ENCODE measurements at places on chromosomes 12 and 14.

- no peak for DNase-seq
Measured at GRCh38 chr14:33661101-33661500, 289.8 kb downstream of the EGLN3 start.

GRCh38 chr12:94643606-94644005, 6.8 kb downstream of the TMCC3 start:
- DNase-seq: no peak

DNA sequence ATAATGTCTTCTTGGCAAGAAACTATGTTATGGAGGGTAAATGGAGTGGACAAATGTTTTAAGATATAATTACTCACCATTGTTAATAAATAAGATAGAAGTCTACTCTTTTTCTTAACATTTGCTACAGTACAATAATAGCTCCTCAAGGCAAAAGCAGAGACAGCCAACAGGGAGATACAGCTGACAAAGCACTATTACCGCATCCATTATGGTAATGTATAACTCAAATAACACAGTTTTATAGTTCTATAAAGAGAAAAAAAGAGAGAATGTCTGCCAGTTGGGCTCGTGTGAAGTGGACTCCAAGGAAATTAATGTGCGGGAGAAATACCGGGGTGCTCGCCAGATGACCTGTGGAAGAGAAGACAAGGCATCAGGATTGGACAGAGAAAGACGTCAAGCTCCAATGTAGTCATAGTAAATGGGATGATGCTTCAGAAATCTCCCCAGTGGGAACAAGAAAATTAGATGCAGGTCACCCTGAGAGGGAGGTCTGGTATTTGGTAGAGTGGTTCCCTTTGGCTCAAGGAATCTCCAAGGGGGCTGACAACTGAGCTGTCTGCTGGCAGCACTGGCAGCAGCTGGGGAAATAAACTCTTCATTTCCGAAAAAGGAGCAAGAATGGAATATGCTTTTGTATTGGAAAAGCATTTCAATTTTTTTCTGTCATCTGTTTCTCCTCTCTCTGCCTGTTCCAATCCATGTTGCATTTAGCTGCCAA, 343.9 kb downstream of the LRFN5 start:
- DNase-seq: no peak

DNA sequence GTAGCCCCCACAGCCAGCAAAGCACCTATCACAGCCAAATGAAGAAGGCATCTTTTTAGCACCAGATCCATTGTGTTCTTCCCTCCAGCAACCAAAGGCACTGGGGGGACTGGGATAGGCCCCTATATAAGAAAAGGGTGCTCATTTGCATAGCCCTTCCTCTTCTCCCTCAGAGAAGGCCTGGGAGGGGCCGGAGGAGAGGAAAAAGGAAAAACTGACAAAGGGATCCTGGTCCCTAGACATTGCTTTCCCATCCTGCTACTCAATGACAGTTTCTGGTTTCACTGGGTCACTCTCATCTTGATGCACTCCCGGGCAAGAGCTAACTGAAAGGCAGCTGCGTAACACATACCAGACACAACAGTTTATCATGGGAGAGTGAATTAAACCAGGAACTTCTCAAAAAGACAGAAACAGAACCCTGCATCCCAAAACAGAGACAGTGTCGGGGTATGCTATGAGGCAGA, at the start of gene PMEL:
Gene PMEL (minus strand): TSS at position 102 of the 467 bp plus-strand sequence. CDS start 31 bp downstream, at position 71.
- no peak for DNase-seq

GRCh38 chr12:56679883-56680575, 8.1 kb downstream of the PTGES3 start:
- no peak for DNase-seq

- no peak for DNase-seq
Measured at GRCh38 chr12:57086493-57087009, 2.4 kb upstream of the NAB2 start.

DNA sequence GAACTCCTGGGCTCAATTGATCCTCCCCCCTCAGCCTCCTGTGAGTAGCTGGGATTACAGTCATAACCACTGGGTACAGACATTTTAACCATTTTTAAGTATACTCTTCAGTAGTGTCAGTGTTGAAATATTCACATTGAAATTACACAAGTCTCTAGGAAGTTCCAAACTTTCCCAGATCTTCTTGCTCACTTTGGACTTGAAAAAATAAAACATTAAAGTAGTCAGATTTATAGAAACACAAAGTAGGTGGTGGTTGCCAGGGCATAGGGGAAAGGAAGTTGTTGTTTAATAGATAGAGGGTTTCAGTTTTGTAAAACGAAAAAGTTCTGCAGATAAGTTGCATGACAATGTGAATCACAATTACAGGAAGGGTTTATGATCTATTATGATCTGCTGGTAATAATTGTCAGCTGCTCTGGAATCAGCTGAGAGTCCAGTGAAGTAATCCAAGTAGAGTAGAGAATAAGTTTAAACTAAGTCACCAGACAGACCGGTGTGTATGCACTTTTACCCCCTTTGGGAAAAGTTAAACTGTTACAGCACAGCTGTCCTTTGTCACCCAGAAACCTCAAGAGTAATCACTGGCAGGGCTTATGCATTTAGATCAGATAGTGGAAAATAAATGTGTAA, 27.4 kb downstream of the PCNX1 start:
- no peak for DNase-seq

- no peak for DNase-seq
Measured at GRCh38 chr12:104216521-104216924, 944 bp downstream of the TXNRD1 start.

DNA sequence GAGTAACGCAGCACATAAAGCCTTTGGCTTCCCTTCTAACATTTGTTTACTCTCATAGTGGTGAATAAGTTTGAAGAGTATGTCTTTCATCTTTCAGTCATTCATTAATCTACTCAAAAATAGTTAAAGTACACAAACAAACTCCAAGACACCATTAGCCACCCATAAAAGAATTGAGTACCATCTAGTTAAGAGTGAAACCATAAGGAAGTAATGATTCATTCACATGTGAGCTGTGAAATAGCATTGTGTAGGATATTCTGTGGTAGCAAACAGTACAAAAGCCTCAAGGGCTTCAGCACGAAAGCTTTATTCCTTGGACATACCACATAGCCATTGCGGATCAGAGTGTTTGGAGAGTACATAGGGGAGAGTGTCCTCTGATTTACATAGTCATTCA, 13.9 kb downstream of the SYT1 start:
- no peak for DNase-seq

DNA sequence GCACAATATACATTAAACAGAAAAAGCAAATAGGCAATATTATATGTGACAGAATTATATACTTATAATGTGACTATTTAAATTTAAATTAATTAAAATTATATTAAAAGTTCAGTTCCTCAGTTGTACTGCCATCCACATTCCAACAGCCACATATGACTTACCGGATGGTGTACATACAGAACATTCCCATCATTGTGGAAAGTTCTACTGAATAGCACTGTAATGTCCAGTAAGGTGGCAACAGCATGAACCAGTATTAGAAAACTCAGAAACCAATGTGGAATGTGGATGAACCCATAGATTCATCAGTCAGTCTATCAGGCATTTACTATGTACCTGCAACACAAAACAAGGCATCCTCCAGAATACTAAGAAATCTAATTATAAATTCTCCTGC, 12.4 kb downstream of the ATG14 start:
- no peak for DNase-seq

DNA sequence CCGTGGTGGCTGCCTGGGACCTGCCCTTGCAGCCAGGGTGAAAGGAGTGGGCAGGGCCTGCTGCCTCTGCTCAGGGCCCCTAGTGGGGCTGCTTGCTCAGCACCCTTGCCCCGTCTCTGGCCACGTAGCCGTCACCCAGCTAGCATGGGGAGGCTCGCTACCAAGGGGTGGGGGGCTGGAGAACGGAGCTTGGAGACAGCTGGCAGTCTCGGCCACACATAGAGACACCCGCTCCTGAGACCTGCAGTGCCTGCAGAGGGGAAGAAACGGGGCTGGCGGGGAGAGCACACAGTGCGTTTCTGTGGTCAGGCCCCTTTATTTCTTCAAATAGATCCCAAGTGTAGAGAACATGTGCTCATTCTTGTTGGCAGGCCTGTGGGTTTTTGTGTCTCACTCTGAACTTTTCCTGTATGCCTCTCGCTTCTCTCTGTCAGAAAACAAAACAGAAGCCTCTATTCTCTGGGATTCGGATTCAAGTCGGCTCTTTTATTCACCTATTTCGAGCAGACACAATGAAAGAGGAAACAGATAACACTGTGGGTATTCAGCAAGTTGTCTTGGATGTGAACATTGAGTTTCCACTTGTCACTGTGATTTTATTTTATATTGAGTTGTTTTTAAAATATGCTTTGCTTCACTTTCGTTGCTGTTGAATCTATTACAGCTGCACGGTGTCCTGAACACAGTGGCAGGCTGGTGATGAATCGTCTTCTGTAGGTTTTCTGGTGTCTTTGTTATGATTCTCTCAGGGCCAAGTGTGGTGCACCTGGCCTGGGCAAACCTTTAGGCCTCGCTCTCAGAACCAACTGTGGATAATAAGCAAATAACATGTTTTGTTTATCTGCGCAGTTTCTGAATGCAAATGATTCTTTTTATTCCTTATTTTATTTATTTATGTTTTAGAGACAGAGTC, 26.5 kb downstream of the PACS2 start:
- DNase-seq: no peak

DNA sequence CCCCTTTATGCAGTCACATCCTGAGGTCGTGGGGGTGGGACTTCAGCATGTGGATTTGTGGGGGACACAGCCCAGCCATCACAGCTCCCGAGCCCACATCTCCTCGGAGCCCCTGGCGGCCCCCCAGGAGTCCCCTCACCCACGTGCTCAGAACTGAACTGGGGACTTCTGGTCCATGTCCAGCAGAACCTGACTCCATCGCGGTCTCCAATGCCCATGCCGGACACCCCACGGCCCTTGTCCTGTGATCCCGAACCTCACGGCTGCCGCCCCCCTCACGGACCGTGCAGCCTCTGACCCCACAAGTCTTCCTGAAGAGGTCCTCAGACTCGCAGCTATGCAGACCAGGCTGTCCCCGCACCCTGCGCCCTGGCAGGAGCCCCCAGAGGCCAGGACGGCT, 13.5 kb upstream of the FBRSL1 start:
- no peak for DNase-seq

- no peak for DNase-seq
Measured at GRCh38 chr12:14694970-14695369, 1.4 kb downstream of the GUCY2C start.

GRCh38 chr14:96176811-96177211, 27.8 kb upstream of the BDKRB2 start:
- DNase-seq: no peak

GRCh38 chr12:29611906-29612305, 114.4 kb upstream of the OVCH1 start:
- no peak for DNase-seq

GRCh38 chr12:22993609-22994315, 368.8 kb downstream of the ETNK1 start:
- no peak for DNase-seq

DNA sequence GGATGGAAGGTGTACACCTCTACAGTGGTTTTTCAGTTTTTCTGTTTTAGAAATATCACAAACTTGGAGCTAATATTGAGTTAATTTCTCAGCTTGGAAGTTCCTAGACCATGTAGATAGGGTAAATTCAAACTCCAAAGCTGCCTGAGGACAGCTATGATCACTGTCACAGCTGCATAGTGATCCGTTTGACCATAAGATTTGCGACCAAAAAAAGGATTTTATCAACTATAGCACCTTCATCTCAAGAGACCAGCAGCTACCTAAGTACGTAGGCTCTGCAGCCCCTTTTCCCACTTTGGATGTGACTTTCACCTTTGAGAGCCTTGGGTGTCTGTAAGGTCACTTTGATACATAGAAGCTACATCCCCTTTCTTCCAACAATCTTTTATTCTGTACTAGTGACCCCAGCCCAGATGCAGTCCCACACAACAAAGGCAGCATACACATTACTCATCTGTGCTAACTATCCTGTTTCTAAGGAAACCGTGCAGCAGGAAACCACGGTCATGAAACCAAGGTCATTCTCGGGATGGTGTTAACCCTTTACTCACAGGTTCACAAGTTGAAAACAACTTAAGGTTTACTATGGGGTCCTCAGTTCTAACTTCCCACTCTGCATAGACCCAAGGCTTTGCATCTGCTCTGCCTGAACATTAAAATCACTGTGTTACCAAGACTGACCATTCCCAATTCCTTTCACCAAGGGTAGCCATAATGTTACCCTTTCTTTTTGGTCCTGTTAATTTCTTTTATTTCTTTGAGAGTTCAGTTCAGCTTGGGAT, 75.4 kb downstream of the IFT81 start:
- peak; percentile 57 for DNase-seq

DNA sequence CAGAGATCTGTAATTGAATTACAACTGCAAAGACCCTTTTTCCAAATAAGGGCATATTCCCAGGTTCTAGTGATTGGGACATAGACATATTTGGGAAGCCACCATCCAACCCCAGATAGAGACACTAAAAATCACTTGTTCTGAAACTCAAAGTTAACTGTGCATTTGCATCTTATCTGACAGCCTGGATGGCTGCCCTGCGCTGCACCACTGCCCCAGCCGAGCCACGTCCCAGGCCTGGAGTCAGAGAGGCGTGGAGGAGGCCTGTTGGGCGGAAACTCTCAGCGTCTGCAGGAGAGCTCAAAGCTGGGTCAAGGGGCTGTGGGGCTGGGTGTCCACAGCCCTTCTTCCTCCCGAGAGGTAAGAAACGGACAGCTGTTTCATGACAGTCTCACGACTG, 124.4 kb downstream of the RIMBP2 start:
- no peak for DNase-seq

GRCh38 chr14:23694949-23695663, 58.9 kb downstream of the DHRS2 start:
- no peak for DNase-seq

DNA sequence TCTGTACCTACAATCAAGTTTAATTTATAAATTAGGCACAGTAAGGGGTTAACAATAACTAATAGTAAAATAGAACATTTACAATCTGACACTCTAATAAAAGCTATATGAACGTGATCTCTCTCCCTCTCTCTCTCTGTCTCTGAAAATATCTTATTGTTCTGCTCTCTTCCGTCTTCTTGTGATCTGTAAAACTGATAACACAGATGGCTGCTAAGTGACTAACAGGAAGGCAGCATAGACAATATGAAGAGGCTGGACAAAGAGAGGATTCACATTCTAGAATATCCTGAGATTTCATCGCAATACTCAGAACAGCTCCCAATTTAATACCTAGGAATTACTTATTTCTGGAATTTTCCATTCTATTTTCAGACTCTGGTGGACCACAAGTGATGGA, 827.2 kb downstream of the FLRT2 start:
- no peak for DNase-seq

DNA sequence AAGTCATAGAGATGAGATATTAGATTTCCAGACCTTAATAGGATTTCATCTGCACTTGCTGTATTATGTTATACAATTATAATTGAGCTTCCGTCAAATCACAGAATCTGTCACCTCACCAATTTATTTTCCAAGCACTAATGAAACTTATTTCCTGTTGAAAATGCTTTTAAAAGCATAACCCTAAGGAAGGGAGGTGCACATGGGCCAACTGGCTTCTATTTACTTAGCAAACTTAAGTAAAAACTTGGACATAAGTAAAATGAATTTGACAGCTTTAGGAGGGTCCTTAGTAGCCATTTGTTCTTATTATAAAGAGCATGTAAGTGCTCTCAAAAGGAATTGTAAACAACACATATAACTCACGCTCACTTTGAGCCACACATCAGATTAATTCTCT, 462.2 kb upstream of the TMPO start:
- no peak for DNase-seq

GRCh38 chr12:674272-674781, 11.1 kb upstream of the NINJ2 start:
- DNase-seq: no peak

Data from smooth muscle cell of the brain vasculature (primary cell).